ENCODE measurements at places on chromosomes 3 and 15. TPM values are rescaled to one million over a fixed set of nuclear protein-coding genes. Genes with fewer than 3 reads are reported as not detected.

- no peak for DNase-seq
Observed at GRCh38 chr3:154552338-154552737, 122.3 kb upstream of the GPR149 start.

DNA sequence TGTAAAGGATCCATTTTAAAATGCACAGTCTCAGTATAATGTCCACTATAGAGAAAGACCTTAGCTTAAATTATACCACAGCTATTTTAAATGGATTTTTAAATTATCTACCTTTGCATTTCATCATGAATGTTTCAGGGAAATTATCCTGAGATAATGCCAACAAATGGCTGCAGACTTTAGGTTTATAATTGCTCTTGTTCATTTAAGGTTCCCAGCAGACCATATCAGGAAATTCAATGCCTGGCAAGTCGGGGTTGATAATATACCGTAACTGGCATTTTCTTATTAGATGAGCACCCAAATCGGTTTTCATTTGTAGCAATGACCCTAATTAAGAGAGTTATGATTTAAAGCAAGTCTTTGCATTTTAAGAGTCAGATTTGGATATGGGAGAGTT, 227.1 kb upstream of the ARRDC4 start:
- DNase-seq = no peak

GRCh38 chr3:4398120-4398940, 68.7 kb downstream of the SUMF1 start:
- no peak for DNase-seq

- no peak for DNase-seq
Observed at GRCh38 chr3:16860234-16860633, 24.5 kb upstream of the PLCL2 start.

DNA sequence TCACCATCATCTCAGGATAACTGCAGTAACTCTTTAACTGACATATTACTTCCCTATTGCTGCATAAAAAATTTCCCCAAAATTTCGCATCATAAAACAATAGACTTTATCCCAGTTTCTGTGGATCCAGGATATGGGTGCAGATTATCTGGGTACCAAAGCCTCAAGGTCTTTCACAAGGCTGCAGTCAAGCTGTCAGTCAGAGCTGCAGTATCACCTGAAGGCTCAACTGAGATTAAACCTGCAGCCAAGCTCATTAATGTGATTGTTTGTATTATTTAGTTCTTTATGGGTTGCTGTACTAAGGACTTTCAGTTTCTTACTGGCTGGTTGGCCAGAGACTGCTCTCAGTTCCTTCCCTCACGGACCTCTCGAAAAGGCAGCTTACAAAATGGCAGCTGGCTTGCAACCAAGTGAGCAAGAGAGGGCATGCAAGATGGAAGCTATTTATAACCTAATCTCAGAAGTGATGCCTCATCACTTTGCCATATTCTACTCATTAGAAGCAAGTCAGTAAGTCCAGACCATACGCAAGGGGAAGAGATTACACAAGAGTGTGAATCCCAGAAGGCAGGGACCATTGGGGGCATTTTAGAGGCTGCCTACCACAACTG, 54.9 kb downstream of the DCUN1D1 start:
- DNase-seq = no peak

- no peak for DNase-seq
Observed at GRCh38 chr3:10815487-10815886, 541 bp upstream of the SLC6A11 start.

DNA sequence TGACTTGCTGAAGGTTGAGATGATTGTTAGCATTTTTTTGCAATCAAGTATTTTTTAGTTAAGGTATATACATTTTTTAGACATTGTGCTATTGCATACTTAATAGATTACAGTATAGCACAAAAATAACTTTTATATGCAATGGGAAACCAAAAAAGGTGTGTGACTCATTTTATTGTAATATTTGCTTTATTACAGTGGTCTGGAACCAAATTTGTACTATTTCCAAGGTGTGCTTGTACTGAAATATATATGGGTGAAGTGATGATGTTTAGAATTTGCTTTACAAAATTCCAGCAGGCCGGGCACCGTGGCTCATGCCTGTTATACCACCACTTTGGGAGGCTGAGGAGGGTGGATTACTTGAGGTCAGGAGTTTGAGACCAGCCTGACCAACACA, 29.1 kb upstream of the TBC1D23 start:
- DNase-seq = peak; percentile 33

GRCh38 chr3:13073326-13074005, at the start of gene IQSEC1:
Gene IQSEC1 (minus strand): TSS chr3:13073429. CDS start chr3:13073014, 415 bp downstream.
- DNase-seq = no peak

GRCh38 chr3:12458901-12459300, 25.4 kb upstream of the TSEN2 start:
- DNase-seq = no peak

Gene NAALADL2
- 12.6 TPM for total RNA-seq

Gene SI
- not detected for total RNA-seq

Gene TATDN2
- 30.3 TPM for total RNA-seq

Gene SLC6A1
- not detected for total RNA-seq

Gene SMCO1
- not detected for total RNA-seq

Gene SIN3A
- total RNA-seq = 40.4 TPM

All from HFFc6 (cell line).